ENCODE measurements at places on chromosomes 3 and 15.

- no peak for DNase-seq
Measured at GRCh38 chr15:29270169-29270955, 740 bp upstream of the NSMCE3 start.

DNA sequence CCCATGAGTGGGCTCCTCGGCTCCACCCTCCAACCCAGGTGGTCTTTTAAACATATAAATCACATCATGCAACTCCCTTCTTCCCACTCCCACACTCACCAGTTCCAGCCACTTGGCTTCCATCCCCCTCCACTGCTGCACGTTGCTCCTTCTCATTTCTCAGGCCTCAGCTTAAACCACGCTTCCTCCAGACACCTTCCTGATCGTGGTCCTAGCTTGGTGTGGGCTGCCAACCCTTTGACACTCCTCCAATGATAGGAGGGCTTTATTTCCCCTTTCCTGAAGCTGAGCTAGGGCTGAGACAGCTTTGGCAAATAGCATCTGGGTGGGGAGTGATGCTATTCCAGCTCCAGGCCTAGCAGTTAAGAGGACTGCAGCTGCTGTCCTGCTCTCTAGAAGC, 130.1 kb downstream of the SRGAP3 start:
- no peak for DNase-seq

DNA sequence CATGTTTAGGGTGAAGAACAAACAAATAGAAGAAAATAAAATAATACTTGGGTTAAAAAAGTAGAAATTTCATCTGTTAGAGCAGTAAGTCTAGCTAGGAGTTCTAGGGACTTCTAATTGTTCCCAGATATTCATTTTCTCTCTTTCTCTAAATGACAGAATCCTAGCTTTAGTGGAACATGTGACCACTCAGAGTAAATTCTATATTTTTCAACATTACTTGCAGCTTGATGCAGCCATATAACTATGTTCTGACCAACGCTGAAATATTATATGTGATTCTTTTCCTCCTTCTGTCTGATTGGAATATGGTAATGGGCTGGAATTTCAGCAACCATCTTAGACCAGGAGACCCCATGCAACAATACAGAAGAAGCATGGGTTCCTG, 8.1 kb downstream of the PTX3 start:
- DNase-seq, result no peak

GRCh38 chr3:128009952-128010846, 42.0 kb upstream of the SEC61A1 start:
- no peak for DNase-seq

DNA sequence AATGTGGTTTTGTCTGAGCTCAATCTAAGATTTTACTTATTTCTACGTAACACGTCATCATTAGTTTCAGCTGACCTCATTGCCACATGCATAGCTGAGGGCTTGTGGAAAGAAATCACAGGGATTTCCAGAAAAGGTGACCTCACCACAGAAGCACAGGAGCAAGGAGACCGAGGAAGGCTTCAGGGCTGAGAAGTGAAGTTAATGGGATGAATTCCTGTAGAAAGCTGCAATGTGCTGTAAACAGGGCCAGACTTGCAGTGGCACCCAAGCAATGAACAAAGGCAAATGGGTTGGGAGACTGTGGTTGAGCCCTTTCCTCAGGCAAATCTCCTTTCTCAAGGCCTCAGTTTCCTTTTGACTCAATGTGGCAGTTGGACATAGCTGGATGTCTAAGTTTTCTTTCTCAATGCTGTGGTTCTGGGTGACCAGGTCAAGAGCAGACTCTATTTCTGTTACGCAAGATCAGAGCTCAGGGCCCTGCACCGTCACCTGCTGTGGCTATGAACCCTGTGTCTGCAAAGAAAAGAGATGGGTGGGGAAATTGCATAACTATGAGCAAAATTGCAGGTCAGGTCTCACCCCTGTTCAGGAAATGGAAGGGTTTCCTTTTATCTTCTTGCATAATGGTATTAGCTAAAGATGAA, 252.2 kb upstream of the TBL1XR1 start:
- no peak for DNase-seq

Data from stimulated activated CD4-positive, alpha-beta T cell treated with anti-CD3 and anti-CD28 coated beads, Interleukin-1b, Interleukin-23, amount 100 ng/mL, for 1 hour (primary cell).